NCI-H526 treated with DMSO at 0.1 percent for 48 hours (cell line): ENCODE measurements at places on chromosomes 2 and 18.

GRCh38 chr2:1781291-1782080, 37.2 kb upstream of the PXDN start:
- DNase-seq: no peak

DNA sequence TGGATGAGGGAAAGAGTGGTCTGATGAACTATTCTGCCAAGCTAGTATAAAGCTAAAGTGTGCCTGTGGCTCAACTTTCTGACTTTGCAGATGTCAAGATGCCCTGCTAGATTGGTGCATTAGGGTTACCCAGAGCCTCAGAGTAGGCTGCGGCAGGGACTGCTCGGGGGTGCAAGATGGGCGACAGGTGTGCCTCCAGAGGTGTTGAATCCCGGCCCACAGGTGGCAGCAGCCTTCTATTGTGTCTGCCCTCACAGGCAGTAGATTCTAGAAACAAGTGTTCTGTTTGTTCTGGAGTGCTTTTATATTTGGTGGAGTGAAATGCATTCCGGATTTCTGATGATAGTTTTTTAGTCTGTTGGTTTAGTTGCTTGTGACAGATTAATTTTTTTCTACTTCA, 131.6 kb upstream of the IL1R2 start:
- DNase-seq: no peak

DNA sequence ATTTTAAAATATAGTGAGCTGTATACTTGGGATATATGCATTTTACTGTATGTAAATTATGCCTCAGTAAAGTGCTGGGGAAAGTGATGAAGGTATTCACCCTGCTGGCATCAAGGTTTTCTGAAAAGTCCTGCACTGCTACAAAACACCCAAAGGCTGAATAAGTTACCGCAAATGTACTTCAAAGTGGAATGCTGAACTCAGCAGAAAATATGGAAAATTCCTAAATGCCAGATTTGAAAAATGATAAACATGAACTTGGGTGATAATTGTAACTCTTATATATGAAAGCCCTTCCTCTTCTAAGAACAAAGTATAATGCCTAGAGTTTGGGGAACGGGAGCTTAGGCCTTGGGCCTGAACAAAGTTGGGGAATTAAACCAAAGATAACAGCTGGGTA, 133.0 kb downstream of the GALNT1 start:
- DNase-seq: no peak

GRCh38 chr2:232275670-232276069, 102.9 kb upstream of the ALPP start:
- DNase-seq: no peak

- DNase-seq: no peak
Observed at GRCh38 chr2:221606424-221606823, 34.3 kb upstream of the EPHA4 start.
